ENCODE measurements at places on chromosomes 1 and 21.
A peak's percentile ranks its signal among the peaks of the same experiment; 100 is the strongest.

GRCh38 chr1:119373465-119373864, 4.9 kb downstream of the HAO2 start:
- DNase-seq = no peak

GRCh38 chr1:43448955-43449707, 4.6 kb downstream of the HYI start:
- no peak for DNase-seq

DNA sequence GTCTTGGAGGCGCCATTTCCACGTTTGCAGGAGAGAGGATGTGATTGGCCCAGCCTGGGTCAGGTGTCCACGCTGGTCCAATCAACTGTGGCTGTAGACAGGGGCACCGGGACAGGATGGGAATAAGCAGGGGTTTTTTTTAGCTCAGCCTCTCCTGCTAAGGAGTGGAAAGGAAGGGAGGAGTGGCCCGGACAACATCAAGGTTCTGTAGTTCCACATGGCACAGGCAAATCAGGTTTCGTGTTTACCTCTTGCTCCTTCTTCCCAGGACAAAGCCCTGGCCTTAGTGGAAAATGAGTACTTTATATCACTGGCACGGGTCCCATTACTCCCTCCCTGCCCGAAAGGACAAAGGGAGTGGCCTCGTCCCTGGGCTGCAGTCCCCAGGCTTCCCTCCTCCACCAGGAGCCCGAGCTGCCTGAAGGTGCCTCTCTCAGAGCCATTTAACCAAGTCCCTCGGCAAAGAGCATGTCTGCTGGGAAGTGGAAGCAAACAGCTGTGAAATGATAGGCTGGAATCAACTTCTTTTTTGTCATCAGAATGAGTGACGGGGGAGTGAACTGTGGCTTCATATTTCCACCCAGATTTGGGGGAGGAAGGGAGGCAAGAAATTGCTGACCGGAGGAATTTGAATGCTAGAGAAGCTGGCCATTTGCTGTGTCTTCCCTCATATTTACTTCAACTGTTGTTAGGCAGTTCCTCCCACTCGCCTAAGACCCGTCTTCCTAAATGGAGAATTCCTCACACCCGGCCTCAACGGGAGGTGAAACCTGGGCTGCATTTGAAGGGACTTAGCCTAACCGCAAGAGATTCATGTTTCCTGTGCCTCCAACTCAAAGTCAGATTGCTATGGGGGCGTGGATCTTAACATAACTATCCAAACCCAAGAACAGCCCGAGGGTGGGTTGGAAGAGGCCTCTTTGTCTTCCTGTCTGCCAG, 84.9 kb upstream of the SLC44A3 start:
- peak; percentile 58 for DNase-seq

- DNase-seq = no peak
Measured at GRCh38 chr1:223330466-223330865, 33.5 kb downstream of the SUSD4 start.

DNA sequence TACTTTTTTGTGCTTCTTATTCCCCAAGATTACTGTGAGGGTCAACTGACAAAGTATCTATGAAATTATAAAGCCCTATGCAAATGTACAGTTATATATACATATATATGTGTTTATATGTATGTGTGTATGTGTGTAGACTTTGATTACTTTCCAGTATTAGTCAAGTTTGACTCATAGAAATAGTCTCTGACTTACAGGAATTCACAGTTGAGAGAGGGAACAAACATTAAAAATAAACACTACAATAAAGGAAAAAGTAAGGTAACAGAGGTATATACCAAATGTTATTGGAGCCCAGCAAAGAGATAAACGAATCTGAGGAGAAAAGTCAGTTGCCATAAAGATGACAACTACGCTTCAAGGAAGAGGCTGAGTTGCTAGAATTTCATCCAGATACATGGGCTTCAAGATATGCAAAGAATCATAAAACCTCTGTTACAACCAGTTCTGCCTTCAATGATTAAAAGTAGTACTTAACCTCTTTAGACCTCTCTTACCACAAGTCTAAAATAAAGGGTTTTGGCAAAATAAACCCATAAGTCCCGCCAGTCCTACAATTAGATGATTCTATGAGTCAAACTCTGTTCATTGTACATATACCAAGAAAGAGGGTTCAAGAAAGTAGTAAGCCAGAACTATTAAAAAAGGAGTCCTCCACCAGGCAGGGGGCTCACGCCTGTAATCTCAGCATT, 7.2 kb downstream of the IFT25 start:
- no peak for DNase-seq

GRCh38 chr1:40810927-40811326, 27.3 kb downstream of the KCNQ4 start:
- no peak for DNase-seq

DNA sequence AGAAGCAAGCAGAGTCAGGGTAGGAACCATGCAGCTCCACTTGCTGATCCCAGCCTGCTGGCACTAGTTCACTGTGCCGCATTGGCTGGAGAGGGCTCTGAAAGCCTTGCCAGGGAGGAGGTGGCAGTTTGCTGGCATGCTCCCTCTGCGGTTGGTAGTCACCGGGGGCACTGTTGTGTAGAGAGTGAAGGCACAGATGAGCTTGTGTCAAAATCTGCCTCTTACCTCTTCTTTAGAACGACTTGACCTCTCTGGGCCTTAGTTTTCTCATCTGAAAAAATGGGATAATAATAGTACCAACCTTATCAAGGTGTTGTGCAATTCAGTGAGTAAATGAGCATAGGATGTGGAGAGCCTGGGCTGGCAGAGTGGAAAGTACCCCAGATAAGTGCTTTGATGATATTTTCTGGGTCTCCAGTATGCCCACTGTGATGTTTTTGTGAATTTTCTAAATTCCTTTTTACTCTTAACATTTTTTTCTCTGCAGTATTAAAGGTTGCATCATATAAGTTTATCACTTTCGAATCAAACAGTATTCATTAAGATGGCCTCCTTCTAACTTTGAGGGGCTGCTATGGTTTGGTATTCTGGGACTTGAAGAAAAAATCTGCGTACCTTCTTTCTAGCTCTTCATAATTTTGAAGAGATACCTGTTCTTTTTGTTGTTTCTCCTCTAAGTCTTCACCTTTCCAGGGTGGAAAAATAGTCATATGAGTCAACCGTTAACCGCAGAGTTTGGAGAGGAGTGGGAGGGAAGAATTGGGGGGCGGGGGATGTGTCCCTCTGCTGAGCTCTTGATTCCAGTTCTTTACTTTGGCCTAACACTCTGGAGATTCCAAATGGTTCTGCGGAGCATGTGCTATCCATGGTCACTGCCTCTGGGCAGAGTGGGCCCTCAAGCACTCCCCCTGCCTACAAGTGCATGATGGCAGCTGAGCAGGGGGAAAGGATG, 26.8 kb downstream of the SZRD1 start:
- DNase-seq = no peak

DNA sequence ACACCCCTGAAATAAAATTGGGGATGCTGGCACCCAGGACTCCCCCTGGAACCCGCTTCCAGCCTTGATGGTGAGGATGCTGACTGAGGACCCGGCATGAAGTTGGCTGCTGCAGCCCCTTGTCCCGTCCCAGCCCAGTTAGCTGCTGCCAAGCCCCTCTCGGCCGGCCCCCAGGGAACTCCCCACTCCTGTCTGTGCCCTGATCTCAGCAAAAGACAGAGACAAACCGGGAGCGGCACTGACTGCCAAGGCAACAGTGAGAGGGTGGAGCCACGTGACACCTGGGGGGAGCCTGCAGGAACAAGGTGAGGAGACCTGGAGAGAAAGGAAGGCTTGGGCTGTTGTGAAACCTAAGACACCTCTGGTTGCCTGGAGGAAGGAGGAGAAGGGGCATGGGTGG, 24.7 kb downstream of the CASZ1 start:
- DNase-seq = no peak

DNA sequence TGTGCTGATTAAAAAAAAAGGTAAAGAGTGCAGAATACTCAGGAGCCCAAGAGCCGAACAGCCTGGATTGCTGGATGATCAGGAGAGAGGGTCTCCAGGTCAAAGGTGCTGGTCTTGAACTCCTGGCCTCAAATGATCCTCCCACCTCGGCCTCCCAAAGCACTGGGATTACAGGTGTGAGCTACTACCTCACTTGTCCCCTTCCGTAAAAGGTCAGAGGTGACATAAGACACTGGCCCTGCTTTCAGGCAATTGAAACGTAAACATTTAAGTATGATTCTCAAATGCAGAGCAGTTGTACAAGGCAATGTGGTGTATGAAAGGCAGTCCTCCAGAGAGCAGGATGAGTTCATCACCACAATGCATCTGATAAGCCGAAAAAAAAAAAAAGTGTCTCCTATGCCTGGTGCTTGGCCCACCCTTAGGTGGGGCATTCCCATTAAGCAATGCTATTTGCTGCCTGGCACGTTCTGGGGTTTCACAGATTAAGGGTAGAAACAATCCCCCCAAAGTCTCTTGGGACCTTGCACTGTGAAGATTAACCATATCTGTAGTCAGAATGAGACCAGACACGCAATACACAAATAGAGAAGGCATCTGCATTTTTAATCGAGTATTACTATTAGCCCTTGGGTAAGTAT, 47.7 kb downstream of the PARP1 start:
- no peak for DNase-seq

- DNase-seq = no peak
Measured at GRCh38 chr1:209624558-209625549, 27.4 kb downstream of the LAMB3 start.

GRCh38 chr1:84973498-84974334, 23.2 kb downstream of the MCOLN2 start:
- DNase-seq = no peak

DNA sequence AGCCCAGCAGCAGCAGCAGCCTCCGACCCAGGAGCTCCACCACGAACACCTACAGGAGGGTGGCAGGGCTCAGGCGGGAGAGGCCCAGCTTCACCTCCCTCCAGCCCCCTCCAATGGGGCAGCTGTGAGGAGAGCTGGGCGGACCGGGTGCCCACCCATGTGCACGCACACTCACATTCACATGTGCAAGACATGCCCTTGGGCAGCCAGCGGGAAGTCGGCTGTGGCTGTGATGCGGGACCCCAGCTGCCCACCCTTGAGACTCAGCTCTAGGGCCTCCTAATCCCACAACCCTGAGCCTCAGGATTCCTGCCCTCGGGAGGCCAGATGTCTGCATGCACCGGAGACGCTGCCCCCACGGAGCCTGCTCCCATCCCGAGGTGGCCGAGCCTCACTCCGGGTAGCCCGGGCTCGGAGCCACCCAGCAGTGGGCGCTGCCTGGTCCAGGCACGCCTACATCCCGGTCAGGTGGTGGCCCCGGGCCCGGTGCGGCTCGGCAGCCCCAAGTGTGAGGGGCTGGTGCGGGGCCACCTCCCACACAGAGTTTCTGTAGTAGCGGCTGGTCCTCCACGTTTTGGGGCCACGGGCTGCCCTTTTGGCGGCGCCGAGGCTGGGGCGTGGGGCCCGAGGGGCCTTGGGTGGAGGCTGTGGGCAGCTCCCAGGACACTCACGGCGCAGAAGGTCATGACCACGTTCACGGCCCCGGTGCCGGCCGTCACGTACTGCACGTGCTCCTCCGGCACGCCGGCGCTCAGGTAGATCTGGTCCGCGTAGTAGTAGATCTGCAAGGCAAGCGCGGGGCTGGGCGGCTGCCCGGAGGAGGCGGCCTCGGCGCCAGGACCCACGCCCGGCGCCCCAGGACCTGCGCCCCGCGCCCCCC, 12.9 kb upstream of the SLC2A7 start:
- no peak for DNase-seq

- no peak for DNase-seq
Measured at GRCh38 chr1:119573886-119574285, 66.9 kb downstream of the HSD3B1 start.

DNA sequence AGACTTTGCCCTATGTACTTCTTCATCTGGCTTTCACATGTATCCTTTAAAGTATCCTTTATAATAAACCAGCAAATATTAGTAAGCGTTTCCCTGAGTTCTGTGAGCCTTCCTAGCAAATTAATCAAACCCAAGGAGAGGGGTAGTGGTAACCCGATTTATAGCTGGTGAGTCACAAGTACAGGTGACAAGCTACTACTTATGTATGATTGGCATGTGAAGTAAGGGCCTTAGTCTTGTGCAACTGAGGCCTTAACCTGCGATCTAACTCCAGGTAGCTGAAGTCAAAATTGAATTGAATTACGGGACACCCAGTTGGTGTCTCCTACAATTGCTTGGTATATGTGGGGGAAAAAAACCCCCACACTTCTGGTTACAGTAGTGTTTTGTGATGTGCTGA, 26.0 kb downstream of the SLC16A1 start:
- DNase-seq = no peak

GRCh38 chr21:31449921-31450535, 106.0 kb upstream of the TIAM1 start:
- DNase-seq = no peak

- no peak for DNase-seq
Measured at GRCh38 chr1:3638676-3639075, 11.2 kb downstream of the WRAP73 start.

GRCh38 chr1:179554427-179554826, 21.3 kb downstream of the NPHS2 start:
- DNase-seq = no peak

DNA sequence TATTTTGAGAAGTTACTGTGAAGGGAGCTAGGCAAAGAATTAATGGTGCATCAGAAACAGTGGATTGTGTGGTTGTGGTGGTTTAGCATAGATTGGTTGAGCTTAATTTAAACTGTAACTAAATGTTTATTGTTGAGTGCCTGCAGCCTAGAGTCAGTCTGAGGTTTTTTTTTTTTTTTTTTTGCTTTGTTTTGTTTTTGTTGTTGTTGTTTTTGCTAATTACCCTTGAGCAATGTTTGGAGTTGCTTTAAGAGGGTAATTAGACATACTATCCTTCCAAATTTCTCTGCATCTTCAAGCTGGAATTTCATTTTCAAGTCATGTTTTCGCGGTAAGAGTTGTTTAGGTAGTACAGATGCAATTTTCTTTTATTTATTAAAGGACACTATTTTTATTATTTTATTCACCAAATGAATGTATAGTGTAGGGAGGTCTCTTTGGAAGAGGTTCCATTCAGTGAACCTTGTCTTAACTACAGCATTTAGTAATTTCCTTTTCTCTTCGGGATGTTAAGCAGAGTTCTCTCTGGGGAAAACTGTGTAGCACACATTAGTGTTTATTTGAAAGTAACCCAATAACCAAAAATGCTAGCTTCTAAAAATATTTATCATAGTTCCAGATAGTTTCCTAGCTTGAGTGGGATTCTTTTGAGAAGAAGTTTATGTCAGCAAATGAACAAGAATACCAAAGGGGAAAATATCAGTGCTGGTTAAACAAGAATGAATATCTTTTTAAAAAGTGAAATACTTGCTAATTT, 82.3 kb downstream of the CLIC4 start:
- no peak for DNase-seq

GRCh38 chr1:244322791-244323521, 128.8 kb downstream of the ADSS2 start:
- DNase-seq = peak; percentile 51

- peak; percentile 12 for DNase-seq
Measured at GRCh38 chr1:118985640-118986554, 2.2 kb downstream of the TBX15 start.

DNA sequence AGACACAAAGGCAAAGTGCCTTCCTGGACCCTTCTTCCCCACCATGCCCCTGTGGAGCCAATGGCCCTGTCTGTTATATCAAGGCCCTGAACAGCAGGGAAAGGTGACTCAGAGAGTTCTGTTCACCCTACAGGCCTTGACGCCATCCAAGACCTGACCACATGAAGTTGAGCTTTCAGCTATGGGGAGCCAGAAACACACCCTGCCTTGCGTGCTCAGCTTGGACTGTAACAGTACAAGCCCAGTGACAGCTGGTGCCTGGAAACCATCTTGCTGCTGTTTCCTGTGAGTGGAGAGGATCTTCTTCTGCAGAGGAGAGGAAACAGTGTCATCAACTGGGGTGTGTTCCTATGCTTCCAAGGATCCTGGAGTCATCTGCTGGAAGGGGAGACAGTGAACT, 165.0 kb upstream of the IRF2BP2 start:
- DNase-seq = no peak
